Hematopoietic multipotent progenitor cell (in vitro differentiated cells): ENCODE measurements at places on chromosomes 3 and 15. TPM values are rescaled to one million over a fixed set of nuclear protein-coding genes. Genes with fewer than 3 reads are reported as not detected.

The CHRNB4 gene
- total RNA-seq = 0.27 TPM

The PSMA4 gene
- total RNA-seq = 95.1 TPM

The TGM4 gene
- not detected for total RNA-seq

The NR1I2 gene
- total RNA-seq = 2.4 TPM

The CELSR3 gene
- total RNA-seq = 3.2 TPM

The CCR9 gene
- 1.9 TPM for total RNA-seq

The FBN1 gene
- total RNA-seq = 30.4 TPM

The FAIM gene
- 5.1 TPM for total RNA-seq

The RETNLB gene
- total RNA-seq = not detected

The ALG3 gene
- 54.7 TPM for total RNA-seq

The EPHB1 gene
- under 0.01 TPM for total RNA-seq

The PLCB2 gene
- 123 TPM for total RNA-seq

The ABHD2 gene
- total RNA-seq = 168 TPM

The LMAN1L gene
- total RNA-seq = 0.27 TPM

The SYNPR gene
- under 0.01 TPM for total RNA-seq

The CACNA1D gene
- 0.81 TPM for total RNA-seq

The GOLGA6D gene
- under 0.01 TPM for total RNA-seq

The TMEM207 gene
- not detected for total RNA-seq

The ATP13A5 gene
- not detected for total RNA-seq

The C3orf85 gene
- not detected for total RNA-seq

The COL6A5 gene
- total RNA-seq = 0.54 TPM

The IL1RAP gene
- 10.5 TPM for total RNA-seq
